Head of caudate nucleus (tissue), 42 donors: ENCODE measurements at places on chromosomes 1 and 21.

DNA sequence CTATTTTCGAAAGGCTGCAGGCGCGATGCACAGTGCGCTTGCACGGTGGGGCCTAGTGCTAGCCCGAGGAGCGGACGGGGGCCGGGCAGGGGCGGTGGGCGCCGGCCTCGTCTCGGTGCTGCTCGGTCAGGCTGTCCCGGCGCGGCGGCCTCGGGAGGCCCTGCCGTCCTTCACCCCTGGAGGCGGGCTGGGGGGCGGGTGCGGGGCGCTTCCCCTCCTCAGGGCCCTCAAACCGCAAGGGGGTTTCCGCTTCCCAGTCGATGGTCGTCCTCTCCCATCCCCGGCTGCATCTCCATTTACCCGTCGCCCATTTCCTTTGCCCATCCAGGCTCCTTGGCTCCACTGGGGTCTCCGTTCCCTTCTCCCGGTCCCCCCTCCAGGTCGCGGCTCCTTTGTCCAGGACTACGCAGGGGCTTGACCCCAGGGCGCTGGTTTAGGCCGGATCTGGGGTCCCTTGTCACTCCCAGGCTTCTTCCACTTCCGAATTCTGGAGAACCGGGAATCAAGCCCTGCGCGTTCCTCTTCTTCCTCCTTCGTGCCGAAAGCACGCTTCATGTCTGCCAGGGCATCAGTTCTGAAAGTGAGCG is 196.3 kb upstream of the LMO4 start:
- no peak for DNase-seq

- DNase-seq, result no peak
Observed at GRCh38 chr1:222995236-222995580, 147.8 kb downstream of the TLR5 start.

- peak; percentile 68 for DNase-seq
Observed at GRCh38 chr1:225655509-225656258, 2.8 kb upstream of the ENAH start.

GRCh38 chr1:33015216-33015615 is 21.5 kb downstream of the AK2 start:
- DNase-seq, result no peak

- no peak for DNase-seq
Observed at GRCh38 chr1:22284906-22285548, 142.1 kb upstream of the WNT4 start.

- DNase-seq, result no peak
Observed at GRCh38 chr1:99777752-99778151, 11.3 kb upstream of the FRRS1 start.

DNA sequence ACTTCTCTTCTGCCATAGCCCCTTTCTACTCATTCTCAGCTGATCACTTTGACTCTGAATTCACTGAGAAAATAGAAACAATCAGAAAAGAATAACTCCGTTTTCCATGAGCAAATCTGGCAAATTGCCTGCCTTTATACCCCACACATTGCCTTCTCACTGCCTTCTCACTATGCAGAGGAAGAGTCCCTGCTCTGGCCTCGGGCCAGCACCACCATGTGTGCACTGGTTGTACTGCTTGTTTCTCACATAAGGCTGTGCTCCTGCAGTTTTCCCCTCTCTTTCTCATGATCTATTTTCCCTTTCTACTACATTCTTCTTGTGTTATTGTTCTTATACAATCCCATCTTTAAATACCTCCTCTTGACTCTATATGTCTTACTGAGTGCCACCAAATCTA is 2.3 kb upstream of the HMGCS2 start:
- DNase-seq, result no peak
